ENCODE measurements at places on chromosomes 13 and 19. TPM values are rescaled to one million over a fixed set of nuclear protein-coding genes. Genes with fewer than 3 reads are reported as not detected.
A peak's percentile ranks its signal among the peaks of the same experiment; 100 is the strongest.

Gene TEX101
- polyA plus RNA-seq: 0.18 TPM

Gene TSPAN16
- not detected for polyA plus RNA-seq

Gene CEACAM4
- 1.9 TPM for polyA plus RNA-seq

Gene ZNF90
- 3.6 TPM for polyA plus RNA-seq

DNA sequence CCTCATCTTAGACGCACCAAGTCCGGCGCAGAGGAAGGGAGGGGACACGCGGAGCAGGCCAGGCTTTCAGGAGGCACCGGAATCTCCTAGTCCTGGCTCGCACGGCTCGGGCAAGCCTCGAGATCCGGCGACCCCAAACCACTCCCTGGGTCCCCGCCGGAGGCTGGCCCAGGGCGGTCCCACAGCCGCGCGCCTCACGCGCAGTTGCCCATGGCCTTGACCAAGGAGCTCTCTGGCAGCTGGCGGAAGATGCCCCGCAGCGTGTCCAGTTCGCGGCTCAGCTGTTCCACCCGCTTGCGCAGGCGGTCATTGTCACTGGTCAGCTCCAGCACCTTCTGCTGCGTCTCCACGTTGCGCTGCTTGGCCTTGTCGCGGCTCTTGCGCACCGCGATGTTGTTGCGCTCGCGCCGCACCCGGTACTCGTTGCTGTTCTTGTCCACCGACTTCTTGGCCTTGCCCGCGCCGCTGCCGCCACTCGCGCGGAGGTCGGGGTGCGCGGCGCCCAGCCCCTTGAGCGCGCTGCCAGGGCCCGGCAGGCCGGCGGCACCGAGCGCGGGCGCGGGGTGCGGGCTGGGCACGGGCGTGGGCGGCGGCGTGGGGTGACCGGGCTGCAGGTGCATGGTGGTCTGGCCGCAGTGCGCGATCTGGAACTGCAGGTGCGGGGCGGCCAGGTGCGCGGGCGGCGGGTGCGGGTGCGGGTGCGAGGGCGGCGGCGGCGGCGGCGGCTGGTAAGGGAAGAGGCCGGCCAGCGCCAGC, 1.0 kb downstream of the CEBPA start:
- no peak for DNase-seq
- H3K36me3 ChIP-seq: no peaks in the 10 kb centered on the region
- H3K27me3 ChIP-seq: peaks cover 60% of the 10 kb centered on the region
- H3K4me3 ChIP-seq: peak overlapping the region; percentile 45
- no peak overlapping the region for H3K27ac ChIP-seq

- no peaks in the 10 kb centered on the region for H3K36me3 ChIP-seq
- no peak overlapping the region for H3K4me3 ChIP-seq
- no peaks in the 10 kb centered on the region for H3K27me3 ChIP-seq
- no peak for DNase-seq
- no peak overlapping the region for H3K27ac ChIP-seq
- peaks cover 14% of the 10 kb centered on the region for H3K4me1 ChIP-seq
Measured at GRCh38 chr19:54179262-54179852, 6.4 kb upstream of the TMC4 start.

DNA sequence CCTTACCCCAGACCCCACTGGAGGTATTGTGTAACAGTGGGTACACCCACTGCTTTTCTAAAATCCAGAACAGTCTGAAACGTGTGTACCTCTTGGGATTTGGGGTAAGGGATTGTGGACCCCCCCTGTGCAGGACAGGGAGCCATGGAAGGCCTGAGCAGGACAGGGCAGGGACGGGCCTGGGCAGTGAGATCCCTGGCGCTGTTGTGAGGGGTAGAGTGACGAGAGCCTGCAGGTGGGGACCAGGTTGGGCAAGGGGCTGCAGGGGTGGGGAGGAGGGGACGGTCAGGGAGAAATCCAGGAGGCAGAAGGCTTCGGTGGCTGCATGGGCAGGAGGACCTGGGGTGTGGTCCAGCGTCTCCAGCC, 28.6 kb downstream of the CNFN start:
- H3K27ac ChIP-seq: no peak overlapping the region
- no peaks in the 10 kb centered on the region for H3K4me1 ChIP-seq
- H3K4me3 ChIP-seq: no peak overlapping the region
- peaks cover 13% of the 10 kb centered on the region for H3K36me3 ChIP-seq

- H3K36me3 ChIP-seq: no peaks in the 10 kb centered on the region
- no peak overlapping the region for H3K27ac ChIP-seq
- no peak overlapping the region for H3K4me3 ChIP-seq
- DNase-seq: no peak
Measured at GRCh38 chr19:6947745-6948144, 60.4 kb downstream of the ADGRE1 start.

GRCh38 chr13:38657191-38657590, 29.7 kb upstream of the FREM2 start:
- DNase-seq: no peak
- no peaks in the 10 kb centered on the region for H3K27me3 ChIP-seq
- no peaks in the 10 kb centered on the region for H3K36me3 ChIP-seq
- H3K27ac ChIP-seq: no peak overlapping the region
- H3K4me1 ChIP-seq: no peaks in the 10 kb centered on the region

DNA sequence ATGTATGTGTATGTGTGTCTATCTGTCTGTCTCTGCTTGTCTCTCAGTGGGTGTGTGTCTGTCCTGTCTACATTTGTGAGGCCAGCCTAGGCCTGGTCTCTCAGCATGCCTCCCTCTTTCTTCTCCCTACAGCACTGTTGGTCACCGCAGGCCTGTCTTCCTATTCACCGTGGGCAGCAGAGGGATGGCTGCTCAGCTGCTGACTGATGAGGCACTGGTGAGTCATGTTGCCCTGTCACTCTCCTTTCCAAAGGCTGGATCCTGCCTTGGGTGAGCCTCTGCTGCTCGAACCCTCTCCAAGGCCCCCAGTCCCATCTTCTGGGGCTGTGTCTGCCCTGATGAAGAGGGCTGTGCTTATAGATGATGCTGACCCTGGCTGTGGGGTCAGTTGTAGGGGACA, 6.3 kb downstream of the ZNF71 start:
- no peaks in the 10 kb centered on the region for H3K4me1 ChIP-seq
- no peaks in the 10 kb centered on the region for H3K27me3 ChIP-seq
- H3K36me3 ChIP-seq: peaks cover 14% of the 10 kb centered on the region
- H3K4me3 ChIP-seq: no peak overlapping the region
- no peak for DNase-seq

- peaks cover 100% of the 10 kb centered on the region for H3K27me3 ChIP-seq
- DNase-seq: no peak
- no peak within 1 kb of the TSS for H3K27ac ChIP-seq
- H3K4me1 ChIP-seq: peaks cover 4% of the 10 kb centered on the region
- H3K4me3 ChIP-seq: no peak within 1 kb of the TSS
Measured at GRCh38 chr19:49423071-49423984, at the start of gene PTH2. Gene PTH2 (minus strand): TSS chr19:49423441. CDS start chr19:49423339, 102 bp downstream.

All from thymus (tissue), 14 donors.